ENCODE measurements at places on chromosomes 13 and 19. TPM values are rescaled to one million over a fixed set of nuclear protein-coding genes. Genes with fewer than 3 reads are reported as not detected.

The MBD3L3 gene
- total RNA-seq = not detected

The CEACAM3 gene
- total RNA-seq = not detected

The PLEKHF1 gene
- 27.3 TPM for total RNA-seq

The FAM83E gene
- total RNA-seq = 1.3 TPM

The TLE6 gene
- total RNA-seq = 2.3 TPM

The PEAK3 gene
- total RNA-seq = under 0.01 TPM

The SWSAP1 gene
- total RNA-seq = 0.97 TPM
